ENCODE measurements at places on chromosomes 11 and 22.
A peak's percentile ranks its signal among the peaks of the same experiment; 100 is the strongest.

GRCh38 chr11:126335463-126335760, 20.1 kb upstream of the ST3GAL4 start:
- no peak for DNase-seq

DNA sequence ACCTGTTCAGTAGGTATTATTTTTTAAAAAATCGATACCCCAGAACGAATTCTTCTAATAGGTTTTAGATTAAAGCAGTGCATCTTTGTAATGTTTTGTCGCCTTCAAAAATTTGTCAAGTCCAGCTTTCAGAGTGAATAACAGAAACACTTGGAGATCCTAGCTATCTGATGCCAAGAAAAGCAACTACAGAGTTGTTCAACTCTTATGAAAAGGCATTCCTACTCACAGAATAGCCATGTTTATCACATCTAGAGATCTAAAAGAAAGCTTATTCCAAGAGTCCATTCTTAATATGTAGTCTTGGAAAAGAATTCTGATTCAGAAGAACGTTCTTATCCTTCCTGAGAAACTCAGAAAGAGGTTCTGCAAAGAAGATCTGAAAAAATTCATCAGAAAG, 268.5 kb downstream of the TTC28 start:
- no peak for DNase-seq

DNA sequence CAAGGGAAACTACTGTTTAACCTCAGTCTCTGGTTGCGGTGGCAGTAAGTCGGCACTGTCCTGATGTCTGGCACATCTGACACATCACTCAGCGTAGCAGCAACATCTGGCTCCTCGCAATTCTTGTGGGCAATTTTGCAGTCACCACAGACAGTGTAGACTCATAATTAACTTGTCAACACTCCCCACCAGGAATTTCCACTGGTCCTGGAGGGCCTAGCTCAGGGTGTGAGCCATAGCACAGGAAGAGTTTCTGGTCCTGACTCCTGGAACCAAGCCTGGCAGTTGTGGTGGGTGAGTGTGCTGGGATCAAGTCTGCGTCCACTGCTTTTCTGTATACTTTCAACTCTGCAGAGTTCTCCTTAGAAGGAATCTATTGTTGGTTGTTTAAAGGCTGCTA, 209.7 kb downstream of the SNX19 start:
- DNase-seq = no peak

DNA sequence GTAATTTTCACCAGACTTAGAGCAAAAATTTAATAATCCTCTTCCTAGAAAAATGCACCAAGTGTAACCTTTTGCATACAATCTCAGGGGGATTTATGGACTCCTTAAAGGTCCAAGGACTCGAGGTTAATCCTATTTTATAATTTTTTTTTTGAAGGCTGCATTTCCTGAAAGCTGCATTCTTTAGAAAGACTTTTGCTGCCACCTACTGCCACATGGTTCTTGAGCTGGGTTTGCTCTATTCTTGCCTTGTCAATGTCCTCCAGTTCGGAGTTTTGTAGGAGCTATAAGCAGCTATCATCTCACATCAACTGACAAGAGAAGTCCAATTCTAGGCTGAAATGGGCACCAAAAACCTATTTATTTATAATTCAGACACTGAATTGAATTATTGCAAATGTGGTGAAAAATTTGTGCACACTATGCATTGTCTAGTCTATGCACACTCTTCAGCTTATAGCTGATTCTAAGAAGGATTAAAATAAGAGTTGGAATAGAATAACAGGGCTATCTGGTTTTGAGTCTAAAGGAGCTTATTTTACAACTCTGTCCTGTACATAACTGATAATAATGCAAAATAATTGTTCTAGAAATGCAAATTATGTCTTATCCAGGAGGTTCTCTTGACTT, 31.3 kb downstream of the TRAF6 start:
- DNase-seq = no peak

GRCh38 chr11:94705891-94706615, 62.1 kb upstream of the AMOTL1 start:
- no peak for DNase-seq

DNA sequence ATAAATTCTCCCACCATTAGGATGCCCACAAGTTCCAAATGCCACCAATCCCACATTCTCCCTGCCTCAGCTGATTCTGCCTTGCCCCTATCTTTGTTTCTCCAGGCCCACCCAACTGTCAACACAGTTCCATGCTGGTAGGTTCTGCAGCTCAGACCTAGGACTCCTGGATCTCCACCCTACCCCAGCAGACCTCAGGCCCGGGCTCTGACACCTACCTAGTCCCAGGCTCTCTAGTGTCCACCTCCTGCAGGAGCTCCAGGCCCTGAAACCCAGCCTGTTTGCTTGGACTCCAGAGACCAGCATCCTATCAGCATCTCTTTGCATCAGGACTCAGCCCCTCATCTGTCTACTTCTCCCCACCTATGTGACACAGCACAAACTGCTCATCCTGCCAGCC, 86.5 kb downstream of the PDE2A start:
- no peak for DNase-seq

- DNase-seq = peak; percentile 68
These were observed 38.5 kb upstream of the GLYATL1 start for GRCh38 chr11:58900479-58901420.

- DNase-seq = no peak
These were observed 57.3 kb upstream of the SLN start for GRCh38 chr11:107769189-107769588.

DNA sequence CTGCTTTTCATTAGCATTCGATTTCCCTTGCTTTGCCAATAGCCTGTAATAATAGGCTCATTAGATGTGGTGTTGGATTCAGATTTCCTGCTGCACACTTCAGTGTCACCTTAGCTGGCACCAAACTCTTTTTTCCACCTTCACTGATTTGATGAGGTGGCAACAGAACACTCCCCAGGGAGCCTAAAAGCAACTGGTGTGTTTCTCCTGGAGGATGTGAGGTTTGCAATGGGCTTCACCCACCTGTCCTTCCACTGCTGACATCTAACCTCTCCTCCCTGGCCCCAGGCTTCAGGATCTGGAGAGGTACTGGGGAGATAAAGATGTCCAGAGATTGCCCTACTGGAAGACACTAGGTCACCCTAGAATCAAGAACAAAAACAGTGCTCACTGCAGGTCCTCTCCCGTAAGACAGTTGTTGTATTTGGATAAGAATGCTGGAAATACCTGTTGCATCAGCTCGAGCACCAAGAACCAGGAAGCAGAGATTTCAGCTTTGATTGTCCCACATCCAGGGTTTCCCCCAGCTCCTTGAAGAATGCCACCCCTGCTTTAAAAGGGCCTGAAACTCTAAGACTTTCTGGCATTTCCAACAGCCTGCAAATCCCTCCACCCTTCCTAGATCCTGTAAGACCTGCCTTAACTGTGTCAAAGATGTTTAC, 96.9 kb downstream of the SLC1A2 start:
- no peak for DNase-seq

DNA sequence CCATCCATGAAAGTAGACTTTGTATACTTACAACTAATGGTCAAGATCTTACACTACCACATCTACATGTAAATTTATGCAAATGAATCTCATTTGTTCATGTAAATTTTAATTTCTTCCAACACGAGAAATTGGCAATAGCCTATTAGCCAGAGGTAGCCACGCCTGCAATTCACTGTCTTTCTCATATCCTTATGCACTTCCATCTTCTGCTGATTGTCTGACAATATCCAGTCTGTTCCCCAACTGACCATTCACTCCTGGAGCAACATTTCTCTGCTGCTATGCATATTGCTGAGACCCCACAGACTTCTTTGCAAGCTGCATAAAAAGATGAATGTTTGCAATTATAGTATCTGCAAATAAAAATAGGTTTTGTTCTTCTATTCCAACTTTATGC, 2.5 kb downstream of the NNMT start:
- no peak for DNase-seq

DNA sequence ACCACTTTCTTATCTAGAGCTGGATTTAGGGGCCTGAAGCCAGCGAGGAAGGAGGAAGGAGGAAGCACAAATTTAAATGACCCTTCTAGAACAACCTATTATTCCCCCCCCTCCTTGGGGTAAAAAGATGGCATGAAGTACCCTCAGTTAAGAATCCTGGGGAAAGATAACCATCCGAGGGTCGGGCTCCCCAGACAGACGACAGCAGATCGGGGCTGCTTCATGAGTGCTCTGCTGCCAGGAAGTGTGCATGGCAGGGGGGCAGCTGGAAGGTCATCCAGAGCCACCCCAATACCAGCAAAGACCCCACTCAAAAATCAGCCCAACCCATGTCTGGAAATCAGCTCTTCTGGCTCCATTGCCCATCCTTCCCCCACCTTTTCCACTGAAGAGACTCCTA, 207.5 kb downstream of the CTTN start:
- DNase-seq = no peak

- DNase-seq = no peak
These were observed 74.8 kb upstream of the SLC22A12 start for GRCh38 chr11:64516226-64516625.

GRCh38 chr11:75538150-75538942, 12.6 kb upstream of the GDPD5 start:
- no peak for DNase-seq

GRCh38 chr22:39935116-39935515, 25.1 kb upstream of the TMA7B start:
- no peak for DNase-seq

DNA sequence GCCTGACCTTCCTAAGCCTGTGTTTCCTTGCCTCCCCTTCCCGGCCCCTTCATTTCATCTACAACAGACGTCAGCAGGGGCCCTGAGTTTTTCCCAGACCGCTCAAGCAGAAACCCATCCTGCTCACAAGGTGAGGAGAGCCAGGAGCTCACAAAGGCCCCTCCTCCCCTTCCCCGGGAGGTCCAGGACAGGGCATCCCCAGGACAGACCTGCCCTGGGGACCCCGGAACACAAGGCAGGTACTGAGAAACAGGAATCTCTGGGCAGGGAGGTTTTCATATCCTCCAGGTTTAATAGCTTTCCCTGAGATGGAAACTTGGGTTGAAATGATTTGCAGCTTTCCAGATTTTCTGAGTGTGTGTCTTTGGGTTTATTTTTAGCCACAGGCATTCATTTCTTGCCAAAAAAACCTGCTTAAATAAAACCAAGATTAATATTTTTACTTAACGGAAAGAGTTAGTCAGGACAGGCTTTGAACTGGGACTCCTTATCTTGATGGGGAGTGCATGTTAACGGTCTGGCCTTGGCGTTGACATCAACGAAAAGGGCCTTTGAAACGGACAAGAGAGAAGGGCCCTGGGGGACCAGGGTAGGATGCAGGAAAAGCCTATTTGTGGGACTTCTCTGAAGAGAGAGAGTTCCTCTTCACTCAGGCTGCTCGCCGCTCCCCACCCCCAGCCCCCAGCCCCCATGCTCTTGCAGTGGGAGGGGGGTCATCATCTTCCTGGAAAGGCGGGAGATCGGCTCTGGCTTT, 38.5 kb downstream of the TIMP3 start:
- DNase-seq = peak; percentile 35
